ENCODE measurements at places on chromosomes 5 and 9.
A peak's percentile ranks its signal among the peaks of the same experiment; 100 is the strongest.

GRCh38 chr5:60346393-60346792 is 353.6 kb downstream of the DEPDC1B start:
- DNase-seq, result no peak

DNA sequence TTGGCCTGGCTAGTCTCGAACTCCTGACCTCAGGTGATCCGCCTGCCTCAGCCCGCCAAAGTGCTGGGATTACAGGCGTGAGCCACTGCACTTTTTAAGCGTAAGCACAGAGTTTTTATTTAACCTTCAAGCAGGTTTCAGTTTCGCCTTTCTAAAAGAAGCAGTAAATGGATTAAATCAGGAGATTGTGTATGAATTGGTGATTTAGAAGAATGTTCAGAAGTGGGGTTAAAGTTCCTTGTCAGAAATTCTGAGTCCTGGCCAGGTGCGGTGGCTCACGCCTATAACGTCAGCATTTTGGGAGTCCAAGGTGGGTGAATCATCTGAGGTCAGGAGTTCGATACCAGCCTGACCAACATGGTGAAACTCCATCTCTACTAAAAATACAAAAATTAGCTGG is 12.2 kb downstream of the HSPA4 start:
- no peak for DNase-seq

DNA sequence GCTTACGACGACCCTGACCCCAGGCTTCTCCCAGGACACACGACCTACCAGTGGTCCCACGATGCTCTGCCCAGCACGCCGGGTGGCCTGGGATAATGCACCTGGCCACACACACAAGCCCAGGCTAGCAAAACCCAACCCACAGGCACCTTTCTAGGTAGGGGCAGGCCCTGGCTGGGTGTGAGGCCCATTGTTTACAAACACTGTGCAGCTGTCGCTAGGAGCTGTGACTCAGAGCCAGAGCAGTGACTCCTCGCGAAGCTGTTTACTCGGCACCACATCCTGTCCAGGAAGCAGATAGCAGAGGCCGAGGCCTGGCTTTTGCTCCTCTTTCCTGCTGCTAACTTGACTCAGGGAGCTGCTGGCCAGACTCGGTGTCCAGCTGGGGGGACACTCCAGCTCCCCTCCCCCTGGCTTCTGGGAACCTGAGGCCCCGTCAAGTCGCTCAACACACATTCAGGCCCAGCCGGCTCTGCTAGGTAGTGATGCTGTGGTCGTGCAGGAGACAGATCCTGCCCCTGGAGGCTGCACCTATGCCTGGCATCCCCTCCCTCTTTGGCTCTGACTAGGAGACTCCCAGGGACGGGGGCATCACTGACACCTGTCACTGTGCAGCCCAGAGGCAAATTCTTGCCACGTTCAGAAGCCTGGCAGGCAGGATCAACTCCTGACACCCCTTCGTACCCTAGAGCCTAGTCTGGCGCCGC is 12.8 kb upstream of the RALGDS start:
- peak; percentile 73 for DNase-seq

DNA sequence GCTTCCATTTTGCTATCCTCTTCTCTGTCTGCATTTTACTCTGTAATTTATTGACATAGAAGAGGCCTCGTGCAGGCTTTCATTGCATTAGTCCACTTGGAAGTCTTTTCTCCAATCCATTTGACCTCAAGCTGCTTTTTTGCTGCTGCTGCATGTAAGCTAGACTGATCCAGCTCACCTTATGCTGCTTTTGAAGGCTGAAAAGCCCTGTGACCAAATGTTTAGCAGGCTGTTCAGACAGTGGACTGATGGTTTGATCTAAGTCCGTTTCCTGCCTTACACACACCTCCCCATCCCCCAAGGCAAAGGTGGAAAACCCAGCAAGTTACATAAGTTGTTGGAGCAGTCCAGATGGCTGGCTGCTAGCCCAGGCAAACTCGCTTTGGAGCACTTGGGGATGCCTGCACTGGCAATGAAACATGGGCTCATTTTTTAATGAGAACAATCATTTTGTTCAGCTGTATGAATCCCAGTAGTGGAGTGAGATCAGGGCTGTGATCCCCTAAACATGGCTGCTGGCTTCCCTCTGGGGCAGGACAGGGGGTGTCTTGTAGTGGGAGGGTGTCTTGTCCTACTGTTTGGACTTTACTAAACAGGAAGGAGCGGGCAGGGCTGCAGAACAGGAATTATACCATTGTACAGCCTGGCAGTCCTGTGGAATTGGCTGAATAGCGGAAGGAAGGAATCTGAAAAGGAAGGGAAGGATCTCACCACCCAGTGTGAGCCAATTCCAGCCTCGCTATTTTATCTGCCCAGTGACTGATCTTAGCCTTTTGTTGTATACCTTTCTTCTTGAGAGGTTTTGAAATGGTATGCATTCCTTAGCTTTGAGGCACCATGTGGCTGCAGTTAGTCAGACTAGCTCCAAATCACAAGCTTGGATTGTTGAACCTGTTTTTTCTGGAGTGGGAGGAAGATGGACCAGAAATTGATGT is 212.0 kb downstream of the ARHGAP26 start:
- no peak for DNase-seq

- no peak for DNase-seq
Measured at GRCh38 chr9:125462861-125463291, 201.2 kb downstream of the GAPVD1 start.

DNA sequence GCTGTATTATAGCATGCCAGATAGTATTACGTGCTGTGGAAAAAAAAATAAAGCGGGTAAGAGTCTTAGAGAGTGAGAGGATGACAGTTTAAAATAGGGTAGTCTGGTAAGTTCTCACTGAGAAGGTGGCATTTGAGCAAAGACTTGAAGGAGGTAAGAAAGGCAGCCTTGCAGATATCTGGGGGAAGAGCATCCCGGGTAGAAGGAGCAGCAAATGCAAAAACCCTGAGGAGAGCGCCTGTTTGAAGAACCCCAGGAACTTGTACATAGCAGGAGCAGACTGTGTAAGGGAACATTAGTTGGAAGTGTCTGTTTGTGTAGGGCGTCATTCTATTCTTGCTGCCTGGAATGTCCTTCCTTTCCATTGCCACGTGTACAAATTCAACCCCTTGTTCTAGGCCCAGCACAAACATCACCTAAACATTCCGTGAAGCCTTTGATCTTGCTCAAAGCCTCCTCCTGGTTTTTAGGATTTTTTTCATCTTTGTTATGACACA is 2.6 kb downstream of the AP3S1 start:
- no peak for DNase-seq

DNA sequence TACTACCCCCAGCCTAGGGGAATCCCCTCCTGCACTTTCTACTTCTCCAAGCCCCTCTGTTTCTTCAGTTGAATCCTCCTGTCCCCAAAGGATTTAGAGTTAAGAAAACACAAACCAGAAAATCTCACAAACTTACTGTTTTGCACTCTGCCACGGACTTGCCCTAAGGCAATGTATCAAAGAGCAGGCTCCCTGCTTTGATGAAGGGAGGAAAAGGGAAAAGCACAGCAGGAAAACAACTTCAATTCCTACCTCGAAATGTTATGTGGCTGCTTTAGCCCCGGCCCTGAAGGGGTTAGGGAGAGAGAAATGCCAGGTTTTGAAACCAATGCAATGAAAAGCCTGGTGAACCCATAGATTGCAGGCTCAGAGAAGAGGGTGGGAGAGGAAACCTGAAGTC is 254.7 kb downstream of the MAN2A1 start:
- DNase-seq, result no peak

DNA sequence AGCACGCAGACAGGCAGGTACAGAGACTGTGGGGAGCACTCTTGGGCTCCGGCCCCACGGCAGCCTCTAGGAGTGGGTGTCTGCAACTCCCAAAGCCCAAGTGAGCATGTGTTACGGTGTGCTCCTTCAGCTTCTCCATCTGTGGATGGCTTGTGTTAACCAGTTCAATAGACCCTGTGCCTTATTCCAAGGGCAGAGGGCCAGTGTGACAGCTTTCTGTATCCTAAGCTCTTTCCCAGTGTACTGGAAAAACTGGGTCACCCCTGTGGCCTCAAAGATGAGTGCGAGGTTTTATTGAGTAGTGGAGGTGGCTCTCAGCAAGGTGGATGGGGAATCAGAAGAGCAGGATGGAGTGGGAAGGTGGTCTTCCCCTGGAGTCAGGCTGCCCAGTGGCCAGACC is 78.3 kb downstream of the ADAMTS16 start:
- DNase-seq, result no peak
